ENCODE measurements at places on chromosomes 1 and 21.

DNA sequence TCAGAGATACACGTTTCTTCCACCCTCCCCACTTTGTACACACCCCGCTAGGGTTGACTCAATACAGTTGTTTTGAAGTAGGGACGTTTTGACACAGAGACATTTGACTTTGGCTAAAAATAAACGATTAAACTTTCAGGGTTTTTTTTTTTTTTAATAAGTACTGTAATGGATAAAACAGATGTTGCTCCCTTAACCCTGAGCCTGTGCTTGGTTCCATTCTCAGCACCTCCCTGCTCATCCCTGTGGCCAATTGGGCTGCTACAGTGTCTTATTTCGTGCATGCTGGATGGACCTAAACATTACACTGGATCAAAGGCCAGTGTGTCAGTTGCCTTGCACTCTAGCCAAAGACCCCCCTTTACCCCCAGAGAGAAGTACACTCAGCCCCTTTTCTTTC lies 16.9 kb downstream of the GRHL3 start:
- DNase-seq, result no peak

- no peak for DNase-seq
These were observed 192.9 kb upstream of the HP1BP3 start for GRCh38 chr1:20980051-20980450.

- peak; percentile 80 for DNase-seq
These were observed 87.6 kb upstream of the RUNX1 start for GRCh38 chr21:35136586-35137219.

DNA sequence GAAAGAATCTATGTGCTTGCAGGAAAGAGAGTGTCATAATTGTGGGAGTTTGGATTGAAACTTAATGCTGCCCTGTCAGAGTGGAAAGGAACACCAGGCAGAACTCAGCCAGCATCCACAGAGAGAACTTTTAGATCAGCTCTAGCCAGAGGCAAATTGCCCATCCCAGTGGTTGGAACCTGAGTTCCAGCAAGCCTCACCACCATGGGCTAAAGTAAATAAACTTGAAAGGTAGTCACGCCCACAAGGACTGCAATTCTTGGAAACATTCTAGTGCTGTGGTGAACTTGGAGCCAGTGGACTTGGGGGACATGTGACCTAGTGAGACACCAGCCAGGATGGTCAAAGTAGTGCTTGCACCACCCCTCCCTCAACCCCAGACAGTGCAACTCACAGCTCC lies 571.6 kb downstream of the LRRIQ3 start:
- peak; percentile 78 for DNase-seq

DNA sequence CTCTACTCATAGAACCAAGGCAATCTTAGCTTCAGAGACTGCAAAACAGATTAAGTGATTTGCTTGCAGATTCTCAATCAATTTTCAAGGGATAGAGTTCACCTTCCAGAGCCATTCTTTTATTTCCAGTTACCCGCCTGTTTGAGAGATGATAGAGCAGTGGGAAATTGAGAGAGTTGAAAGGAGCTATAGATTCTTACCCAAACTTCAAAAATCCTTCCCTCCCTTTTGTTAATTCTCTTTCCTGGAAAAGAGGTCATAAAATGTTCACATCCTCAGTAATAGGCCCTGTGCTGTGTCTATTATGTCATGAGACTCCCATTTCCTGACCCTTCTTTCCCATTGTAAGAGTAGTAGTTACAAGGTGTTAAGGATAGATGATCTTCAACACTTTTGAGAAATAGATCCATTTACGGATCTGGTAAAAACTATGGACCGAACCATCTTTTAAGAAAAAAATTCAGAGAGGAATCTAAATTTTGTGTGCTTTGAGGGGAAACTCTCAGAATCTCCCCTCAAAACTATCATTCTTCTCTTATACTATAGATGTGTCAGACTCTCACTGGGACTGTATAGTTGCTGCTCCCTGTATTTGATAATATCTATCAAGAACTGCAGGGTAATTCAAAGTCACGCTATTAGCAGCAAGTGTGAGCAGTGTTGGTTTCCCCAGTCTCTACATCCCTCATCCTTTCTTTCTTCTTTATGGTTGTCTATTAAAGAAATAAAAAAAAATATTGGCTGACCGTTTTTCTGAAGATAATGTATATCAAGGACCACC lies 8.0 kb downstream of the RGS4 start:
- DNase-seq, result no peak

DNA sequence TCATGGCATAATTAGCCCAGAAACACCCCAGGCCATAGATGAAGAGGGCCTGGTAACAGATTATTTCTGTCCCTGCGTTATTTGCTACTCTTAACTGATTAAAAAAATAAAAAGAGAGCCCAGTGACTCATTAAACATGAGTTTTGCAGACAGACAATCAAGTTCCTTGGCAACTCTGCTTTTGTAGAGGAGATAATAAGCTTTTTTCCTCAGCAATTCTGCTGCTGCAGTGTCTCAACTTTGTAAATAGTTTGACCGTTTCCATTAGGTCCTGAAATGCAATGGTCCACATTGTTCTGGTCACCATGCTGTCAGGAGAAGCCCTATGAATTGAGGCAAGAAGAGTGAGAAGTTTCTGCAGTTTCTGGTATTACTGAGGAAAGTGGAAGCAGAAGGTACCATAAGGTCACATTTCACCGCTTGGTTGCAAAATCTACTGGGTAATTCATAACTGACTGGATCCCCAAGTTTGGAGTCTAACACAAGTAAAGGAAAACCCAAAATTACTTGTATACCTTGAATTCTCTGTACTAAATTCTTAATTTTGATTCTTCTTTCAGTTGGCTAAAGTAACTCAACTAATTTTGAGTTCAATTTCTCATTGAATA lies 139.5 kb downstream of the ZZZ3 start:
- no peak for DNase-seq

DNA sequence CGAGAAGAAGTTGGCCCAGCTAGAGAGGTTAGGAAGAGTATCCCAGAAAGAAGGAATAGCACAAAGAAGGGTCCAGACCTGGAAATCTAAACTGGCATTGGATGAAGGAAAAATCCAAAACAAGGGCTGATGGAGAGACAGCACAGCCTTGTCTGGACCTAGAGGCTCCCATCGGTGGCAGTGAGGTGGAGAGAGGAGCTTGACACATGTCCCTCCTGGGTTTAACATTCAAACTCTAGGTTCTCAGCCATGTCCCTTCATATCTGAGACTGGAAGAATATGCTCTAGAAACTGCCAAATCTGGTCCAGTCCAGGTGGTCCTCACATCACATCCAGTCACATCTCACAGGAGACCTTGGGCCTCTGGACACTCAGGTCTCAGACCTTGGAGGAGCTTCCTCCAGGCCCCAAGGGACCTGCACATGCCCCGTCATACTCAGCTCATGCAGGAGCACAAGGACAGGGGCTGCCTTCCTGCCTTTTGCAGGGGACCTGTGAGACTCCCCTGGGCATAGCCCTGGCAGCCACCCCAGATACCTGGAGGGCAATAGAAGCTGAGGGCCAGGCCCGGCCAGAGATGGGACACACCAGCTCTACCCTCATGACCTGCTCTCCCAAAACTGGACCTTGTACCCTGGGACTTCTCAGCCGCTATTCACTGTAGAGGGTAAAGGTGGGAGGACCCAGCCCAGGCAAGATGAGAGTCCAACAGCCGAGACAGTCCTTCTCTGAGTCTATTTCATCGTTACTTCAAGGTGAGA lies 7.5 kb downstream of the TMEM125 start:
- DNase-seq, result no peak

DNA sequence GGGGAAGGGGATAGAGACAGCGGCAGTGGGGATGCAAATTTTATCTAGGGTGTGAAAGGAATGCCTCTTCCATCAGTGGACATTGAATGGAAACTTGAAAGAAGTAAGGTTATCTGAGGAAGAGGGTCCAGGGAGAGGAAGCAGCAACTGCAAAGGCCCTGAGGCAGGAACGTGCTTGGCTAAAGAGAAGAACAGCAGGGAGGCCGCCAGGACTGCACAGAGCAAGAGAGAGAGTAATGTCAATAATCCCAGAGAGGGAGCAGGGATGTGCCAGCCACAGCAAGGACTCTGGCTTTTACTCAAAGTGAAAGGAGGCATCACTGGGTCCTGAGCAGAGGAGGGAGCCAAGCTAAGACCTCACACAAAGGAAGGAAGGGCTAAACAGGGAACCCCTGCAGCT lies 50.9 kb downstream of the KCND3 start:
- no peak for DNase-seq

GRCh38 chr1:93701629-93702028 lies 20.0 kb upstream of the BCAR3 start:
- peak; percentile 99 for DNase-seq

DNA sequence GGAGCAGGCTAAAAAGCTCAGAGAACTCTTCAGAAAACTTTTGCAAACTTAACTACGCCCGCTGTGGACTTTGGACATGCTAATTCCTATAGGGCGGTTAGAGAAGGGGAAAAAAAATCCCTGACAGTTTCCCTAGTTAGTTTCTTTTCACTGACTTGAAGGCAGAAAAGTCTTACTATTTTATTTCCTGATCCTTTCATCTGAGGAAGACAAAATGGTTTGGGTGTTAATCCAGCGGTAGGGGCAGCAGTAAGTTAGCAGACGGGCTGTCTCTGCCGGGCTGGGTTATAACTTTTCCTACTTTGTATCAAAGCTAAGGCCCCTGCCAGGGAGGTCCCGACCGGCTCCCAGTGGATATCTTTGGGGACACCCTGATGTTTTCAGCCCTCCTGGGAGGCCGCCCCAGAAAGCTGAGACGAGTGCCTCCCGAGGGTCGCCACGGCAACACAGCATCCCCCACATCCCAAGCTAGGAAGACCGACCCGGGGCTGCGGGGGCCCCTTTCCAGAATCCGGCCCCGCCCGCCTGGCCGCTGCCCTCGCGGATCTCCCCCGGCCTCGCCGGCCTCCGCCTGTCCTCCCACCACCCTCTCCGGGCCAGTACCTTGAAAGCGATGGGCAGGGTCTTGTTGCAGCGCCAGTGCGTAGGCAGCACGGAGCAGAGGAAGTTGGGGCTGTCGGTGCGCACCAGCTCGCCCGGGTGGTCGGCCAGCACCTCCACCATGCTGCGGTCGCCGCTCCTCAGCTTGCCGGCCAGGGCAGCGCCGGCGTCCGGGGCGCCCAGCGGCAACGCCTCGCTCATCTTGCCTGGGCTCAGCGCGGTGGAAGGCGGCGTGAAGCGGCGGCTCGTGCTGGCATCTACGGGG lies 162.6 kb downstream of the RUNX1 start:
- peak; percentile 58 for DNase-seq

DNA sequence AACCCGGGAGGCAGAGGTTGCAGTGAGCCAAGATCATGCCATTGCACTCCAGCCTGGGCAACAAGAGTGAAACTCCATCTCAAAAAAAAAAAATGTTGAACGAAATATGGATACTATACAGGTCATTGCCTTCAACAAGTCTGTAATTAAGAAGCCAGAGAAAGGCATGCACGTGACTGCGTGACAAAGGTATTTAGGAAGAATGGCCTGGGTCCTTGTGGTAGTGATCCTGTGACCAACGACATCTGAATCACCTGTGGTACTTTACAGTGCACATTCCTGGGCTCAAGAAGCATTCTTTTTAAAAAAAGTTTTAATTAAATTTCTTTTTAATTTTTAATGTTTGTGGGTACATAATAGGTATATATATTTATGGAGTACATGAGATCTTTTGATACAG lies 115.0 kb downstream of the GREM2 start:
- peak; percentile 28 for DNase-seq

DNA sequence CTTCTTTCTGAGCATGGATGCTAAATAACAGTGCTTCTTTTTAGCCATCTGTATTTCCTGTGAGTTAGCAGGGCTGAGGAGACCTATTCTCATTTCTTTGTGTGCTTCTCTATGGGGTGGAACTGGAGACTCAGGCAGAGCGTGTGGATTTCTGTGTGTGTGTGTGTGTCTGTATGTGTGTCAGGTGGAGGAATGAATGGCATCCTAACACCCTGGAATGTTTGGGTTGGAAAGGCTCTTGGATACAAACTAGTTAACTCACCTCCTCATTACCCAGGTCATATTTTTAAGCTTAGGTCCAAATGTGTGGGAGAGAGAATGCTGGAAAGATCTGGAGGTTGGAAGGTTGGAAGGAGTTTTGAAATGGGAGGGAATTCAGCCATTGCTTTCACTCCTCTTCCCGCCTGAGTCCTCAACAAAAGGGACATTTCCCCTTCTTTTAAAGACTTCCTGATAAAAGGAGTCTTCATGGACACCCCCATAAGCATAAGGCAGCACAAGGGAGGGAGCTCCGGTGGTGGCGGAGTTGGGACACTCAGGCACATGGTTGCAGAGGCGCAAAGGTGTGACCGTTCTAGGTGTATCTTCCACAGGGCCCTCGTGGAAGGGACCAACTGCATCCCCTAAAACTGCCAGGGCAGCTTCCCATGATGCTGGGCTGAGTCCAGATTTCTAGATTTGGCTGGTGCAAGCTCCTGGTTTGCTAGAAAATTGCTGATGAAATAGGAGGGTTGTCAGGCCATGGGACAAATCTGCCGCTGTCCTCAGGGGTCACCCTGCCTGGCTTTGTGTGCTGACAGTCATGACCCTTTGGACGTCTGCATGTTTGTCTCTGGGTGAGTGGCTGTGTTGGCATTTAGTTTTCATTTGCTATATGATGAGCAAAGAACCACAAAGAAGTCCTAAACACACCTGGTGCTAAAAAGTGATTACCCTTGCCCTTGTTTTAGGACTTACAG lies 37.6 kb downstream of the MTARC1 start:
- DNase-seq, result peak; percentile 66

GRCh38 chr1:75614399-75614756 lies 3.5 kb upstream of the SLC44A5 start:
- peak; percentile 65 for DNase-seq

DNA sequence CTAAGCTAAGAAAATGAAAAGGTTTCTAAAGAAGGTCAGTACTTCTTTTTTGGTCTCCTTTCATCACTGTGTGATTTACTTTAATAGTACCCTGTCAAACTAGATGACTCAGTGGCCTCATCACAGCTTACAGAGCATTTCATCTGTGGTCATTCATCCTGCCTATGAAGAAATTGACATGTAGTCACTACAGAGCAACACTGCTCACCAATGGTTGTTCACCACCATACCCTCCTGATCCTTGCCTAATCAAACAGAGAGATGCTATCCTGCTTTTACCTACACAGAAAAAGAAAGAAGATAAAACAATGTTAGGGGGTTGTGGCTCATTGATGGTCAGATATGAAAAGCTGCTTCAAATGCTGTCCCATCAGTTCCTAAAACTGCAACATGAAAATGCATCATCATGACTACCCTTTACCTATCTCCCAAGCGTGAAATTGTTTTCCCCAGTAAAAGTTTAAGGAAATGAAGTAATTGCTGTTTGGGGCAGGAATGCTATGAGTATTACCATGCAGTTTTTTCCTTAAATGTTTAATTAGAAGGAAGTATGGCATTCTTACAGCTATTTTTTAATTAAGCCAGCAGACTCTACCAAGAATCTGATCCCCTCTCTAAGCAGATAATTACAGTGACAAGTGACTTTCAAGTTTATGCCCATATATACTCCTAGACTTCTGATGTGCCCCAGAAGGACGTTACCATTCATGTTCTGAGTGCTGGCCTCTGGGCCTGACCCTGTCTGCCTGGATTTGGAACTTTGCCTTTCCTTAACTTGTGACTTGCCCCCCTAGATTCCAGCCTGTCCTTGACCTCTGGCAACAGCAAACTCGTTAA lies 46.1 kb upstream of the FBXO28 start:
- no peak for DNase-seq

DNA sequence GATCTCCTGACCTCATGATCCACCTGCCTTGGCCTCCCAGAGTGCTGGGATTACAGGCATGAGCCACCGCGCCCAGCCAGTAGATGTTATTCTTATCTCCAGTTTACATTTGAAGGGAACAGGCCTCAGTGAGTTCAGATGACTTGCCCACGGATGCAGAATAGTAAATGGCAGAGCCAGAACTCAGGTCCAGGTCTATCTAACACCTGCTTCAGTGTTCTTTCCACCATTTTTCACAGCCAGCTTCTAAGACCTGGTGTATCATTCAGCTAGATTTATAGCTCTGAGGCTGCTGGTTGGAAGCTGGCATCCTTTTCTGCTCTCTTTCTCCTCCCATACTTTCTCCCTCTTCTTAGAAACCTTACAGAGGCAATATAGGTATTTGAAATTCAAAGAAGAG lies 10.8 kb downstream of the FABP3 start:
- DNase-seq, result no peak

Measured in astrocyte of the hippocampus (primary cell).